EL (cell line): ENCODE measurements at places on chromosomes 3 and 15.
A peak's percentile ranks its signal among the peaks of the same experiment; 100 is the strongest.

DNA sequence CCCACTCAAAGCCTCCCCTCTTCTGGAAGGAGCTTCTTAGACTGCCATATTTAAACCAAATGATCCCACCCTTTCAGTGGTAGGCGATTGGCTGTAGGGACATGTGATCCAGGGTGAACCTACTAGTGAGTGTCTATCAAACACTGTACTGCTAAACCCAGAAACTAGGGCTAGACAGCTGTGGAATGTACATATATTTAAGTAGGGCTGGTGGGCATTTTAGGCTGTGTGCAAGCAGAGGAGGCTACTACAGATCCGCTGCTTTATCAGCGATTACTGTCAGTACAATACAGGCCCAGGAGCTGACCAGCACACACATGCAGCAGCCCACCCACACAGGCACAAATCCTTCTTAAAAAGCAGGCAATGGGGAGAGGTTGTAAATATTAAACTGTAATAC lies 15.4 kb upstream of the LARP6 start:
- no peak for DNase-seq

DNA sequence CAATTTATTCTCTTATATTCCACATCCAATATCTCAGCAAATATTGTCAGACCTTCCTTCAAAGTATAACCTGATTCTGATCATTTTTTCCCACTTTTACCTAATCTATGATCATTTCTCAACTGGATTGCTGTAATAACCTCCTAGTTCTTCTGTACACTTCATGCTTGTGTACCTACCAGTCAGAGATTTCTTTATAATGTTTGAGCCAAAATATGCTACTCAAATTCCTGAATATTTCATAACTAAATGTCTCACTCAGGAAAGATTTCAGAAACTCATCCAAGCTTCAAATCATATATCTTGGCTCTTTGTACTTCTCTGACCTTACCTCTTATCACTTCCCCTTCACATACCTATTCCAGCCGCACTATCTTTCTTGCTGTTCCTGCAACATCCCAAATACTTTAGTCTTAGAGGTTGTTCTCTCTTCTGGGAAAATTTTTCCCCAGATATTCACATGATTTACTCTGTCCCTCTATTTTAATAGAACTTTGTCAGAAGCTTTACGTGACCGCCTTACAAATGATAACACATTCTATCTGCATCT lies 20.0 kb downstream of the BCHE start:
- DNase-seq: no peak

GRCh38 chr3:134904776-134905646 lies 110.0 kb downstream of the EPHB1 start:
- no peak for DNase-seq

- DNase-seq: no peak
Measured at GRCh38 chr15:70420948-70421482, 323.3 kb upstream of the TLE3 start.

DNA sequence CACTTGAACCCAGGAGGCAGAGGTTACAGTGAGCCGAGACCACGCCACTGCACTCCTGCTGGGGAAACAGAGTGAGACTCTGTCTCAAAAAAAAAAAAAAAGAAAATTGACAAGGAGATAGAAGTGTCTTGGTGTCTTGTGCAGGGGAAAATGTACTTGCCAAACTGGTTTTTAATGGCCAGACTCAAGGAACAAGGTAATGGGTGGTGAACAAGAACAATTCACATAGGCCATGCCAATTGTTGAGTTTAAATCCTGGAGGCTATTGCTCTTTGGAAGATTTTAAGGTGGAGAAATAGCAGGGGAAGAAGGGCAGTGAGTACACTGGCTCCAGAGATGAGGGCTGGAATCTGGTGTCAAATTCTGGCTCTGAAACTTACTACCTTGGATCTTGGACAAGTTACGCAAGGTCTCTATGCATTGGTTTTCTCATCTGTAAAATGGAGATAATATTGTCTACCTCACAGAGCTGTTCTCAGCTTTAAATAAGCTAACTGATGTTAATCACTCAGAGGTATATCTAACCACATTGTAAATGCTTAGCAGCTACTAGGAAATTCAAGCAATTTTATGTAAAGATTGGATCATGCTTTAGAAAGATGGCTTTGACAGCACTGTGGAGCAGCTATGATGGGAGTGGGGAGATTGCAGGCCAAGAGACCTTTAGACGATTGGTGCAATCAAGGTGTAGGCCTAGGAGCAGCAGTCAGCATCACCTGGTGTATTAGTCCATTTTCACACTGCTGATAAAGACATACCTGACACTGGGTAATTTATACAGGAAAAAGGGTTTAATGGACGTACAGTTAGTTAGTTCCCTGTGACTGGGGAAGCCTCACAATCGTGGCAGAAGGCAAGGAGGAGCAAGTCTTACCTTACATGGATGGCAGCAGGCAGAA lies 78.3 kb downstream of the B3GALNT1 start:
- no peak for DNase-seq

- DNase-seq: no peak
Measured at GRCh38 chr3:46533091-46533490, 33.0 kb downstream of the LRRC2 start.

GRCh38 chr3:99543796-99544195 lies 94.6 kb upstream of the COL8A1 start:
- DNase-seq: peak; percentile 26

- DNase-seq: peak; percentile 11
Measured at GRCh38 chr3:142022381-142022780, 127.0 kb downstream of the TFDP2 start.

DNA sequence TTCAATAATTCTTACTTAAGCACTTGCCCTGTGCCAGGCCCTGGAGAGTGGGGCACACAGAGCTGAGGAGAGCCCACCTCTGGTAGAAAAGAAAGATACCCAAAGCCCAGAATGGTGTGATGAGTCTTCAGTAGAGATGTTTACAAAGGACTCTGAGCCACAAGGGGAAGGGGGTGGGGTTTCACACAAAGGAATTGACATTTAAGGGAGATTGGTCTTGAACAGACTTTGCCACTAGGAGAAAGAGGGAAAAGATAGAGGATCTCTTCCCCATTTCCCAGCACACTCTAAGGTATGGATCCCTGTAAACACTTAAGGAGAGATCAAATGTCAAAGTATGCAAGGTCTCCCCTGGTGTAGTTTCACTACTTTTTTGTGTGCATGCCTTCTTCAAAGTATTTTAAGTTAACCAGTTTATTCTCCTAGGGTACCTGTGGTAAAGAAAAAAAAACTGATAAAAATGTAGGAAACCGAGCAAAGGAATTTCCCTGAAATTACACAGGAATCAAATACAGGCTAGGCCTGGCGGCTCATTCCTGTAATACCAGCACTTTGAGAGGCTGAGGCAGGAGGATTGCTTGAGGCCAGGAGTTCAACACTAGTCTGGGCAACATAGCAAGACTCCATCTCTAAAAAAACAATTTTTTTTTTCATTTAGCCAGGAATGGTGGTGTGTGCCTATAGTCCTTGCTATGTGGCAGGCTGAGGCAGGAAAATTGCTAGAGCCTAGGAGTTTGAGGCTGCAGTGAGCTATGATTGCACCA lies 117.6 kb upstream of the SKOR1 start:
- no peak for DNase-seq

DNA sequence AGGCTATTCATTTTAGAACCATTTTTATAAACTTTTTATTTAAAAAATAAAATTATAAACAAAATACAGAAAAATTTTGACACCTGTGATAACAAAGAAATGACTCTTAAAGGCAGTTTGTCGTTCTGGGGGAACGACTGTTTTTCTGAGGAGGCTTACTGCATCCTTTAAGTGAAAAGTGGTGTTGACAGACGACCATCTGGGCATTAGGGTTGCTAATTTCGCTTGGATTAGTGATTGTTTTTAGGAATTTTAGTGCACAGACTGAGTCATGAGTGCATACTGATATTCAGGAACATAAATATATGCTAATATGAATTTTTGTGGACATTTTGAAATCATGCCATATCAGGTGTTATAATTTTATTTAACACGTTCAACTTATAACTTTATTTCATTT lies 28.5 kb downstream of the OSTN start:
- no peak for DNase-seq

- DNase-seq: no peak
Measured at GRCh38 chr3:41362638-41363559, 163.6 kb downstream of the CTNNB1 start.

GRCh38 chr15:39699516-39700374 lies 82.9 kb downstream of the FSIP1 start:
- DNase-seq: peak; percentile 23

GRCh38 chr3:157297328-157297915 lies 137.5 kb upstream of the CCNL1 start:
- no peak for DNase-seq

DNA sequence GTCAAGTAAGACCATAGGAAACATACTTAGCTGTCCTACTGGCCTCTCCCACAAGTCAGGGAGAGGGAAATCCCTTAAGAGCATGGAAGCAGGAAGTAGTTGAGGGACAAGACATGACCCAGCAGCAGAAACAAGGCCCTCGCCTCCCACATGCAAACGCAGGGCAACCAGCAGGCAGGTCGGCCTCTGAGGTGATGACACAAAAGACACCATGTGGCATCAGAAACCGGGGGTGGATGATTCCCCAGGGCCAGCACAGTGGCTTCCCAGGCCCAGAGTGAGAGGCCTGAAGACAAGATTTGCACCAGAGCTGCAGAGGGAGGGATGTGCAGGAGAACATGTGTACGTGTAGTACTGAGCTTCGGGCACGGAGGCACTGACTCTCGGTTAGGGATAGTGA lies 26.3 kb downstream of the PXYLP1 start:
- DNase-seq: no peak

DNA sequence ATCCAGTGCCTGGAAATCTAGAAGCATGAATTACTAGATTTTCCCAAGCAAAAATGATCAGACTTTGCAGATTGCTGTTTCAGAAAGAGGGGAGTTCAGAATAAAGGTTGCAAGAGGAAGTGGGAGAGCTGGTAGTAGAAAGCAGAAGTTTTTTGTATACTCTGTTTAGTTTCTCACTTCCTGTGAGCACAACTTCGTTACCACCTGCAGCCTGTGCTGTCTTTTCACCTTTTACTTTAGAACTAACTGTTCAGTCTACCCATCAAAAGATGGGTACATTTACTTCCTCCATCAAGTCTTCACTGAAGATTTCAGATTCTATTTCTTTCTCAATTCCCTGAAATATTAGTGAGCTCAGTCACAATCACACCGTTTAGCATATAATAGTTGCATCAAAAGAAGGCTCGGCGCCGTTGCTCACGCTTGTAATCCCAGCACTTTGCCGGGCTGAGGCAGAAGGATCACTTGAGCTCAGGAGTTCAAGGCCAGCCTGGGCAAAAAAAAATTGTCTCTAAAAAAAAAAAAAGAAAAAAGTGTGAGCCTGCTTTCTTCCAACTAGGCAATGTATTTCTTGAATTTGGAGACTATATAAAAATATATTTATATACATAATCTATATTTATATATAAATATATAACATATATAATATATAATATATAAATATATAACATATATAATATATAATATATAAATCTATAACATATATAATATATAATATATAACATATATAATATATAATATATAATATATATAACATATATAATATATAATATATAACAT lies 1.8 kb upstream of the CEP97 start:
- no peak for DNase-seq

DNA sequence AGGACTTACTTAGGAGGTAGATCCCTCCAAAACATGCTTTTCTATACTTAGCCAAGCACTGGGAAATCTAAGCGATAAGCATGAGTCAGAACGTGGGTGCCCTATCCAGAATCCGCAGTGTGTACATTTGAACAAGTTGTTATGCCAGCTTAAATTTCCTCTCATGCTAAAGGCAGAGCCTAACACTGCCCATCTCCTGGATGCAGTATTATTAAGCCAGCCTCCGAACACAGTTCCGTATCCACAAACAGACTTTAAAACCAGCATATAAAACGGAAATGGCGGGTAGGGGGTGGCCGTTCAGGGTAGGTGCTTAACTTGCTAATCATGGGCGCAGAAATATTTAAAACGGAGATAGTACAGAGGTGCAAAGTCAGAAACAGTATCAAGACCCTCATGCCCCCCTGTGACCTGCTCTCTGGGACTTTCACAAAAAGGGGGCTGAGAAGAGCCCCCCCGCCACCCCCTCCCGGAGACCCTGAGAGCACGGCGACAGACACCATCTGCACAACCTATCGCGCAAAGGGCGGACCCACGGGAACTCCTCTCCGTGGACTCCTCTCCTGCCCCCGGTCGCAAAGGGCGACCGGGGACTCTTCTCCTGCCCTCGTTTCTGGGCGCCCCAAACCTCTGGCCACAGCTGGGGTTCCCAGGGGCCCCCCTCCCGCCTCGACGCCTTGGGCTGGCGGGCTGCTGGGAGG lies 889 bp upstream of the LRRIQ4 start:
- DNase-seq: peak; percentile 77

GRCh38 chr3:182979103-182979673 lies 1.1 kb downstream of the DCUN1D1 start:
- DNase-seq: peak; percentile 23

- DNase-seq: no peak
Measured at GRCh38 chr3:128556907-128557306, 63.9 kb upstream of the GATA2 start.

- DNase-seq: no peak
Measured at GRCh38 chr3:44833394-44833793, 28.3 kb upstream of the TMEM42 start.

GRCh38 chr3:184579513-184579912 lies 17.9 kb downstream of the EPHB3 start:
- no peak for DNase-seq

- peak; percentile 67 for DNase-seq
Measured at GRCh38 chr3:4994144-4994730, 15.0 kb downstream of the BHLHE40 start.

- no peak for DNase-seq
Measured at GRCh38 chr15:98178861-98179260, 218.4 kb downstream of the ARRDC4 start.

- DNase-seq: no peak
Measured at GRCh38 chr15:40932649-40933516, 3.7 kb downstream of the DLL4 start.

DNA sequence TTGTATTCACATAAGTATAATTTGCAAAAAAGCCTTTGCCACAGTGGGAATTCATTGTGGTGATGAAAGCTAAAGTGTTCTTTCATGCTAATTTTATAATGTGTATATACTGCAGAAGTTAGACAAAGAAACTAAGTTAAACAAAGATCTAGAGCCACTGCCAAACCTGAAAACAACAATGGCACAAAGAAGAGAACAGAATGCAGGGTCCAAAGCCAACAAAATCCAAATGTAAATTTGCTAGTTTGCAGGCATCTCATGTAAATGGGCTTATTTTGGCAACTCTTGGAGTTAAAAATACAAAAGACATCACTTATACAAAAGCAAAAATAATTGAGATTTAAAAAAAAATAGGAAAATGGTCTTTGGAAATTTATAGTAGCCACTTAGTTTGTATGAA lies 123.0 kb downstream of the TCF12 start:
- DNase-seq: no peak

DNA sequence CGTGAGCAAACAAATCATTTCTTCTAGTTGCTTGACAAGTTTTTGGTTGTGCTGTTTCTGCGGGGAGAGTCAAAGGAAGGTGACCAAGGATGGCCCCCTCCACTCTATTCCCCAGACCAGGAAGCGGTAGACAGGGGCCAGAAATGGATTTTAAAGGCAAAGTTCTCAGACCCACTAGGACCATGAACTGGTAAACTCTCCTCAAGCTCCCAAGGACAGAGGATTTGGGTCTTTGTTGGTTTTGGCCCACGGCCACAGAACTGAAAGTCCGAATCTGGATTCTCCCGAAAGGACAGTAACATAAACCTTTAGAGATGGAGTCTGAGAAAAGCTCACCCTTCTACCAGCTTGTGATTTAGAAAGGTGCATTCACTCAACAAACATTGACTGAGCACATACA lies 85.9 kb upstream of the C2CD4B start:
- no peak for DNase-seq
